ENCODE measurements at places on chromosomes 5 and 9.
A peak's percentile ranks its signal among the peaks of the same experiment; 100 is the strongest.

DNA sequence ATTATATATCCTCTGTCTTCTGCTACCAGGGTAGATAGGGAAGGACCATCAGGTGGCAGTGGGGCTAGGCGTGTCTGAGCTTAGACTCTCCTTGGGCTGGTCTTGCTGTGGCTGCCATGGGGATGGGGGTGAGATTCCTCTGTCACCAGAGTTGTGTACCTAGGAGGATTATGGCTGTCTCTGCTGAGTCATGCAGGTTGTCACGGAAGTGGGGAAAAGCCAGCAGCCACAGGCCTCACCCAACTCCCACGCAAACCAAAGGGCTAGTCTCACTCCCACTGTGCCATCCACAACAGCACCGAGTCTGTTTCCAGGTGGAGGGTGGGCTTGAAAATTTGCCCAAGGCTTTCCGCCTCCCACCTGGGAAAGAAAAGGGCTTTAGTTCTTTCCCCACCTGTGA lies 476.1 kb downstream of the CYLC2 start:
- no peak for DNase-seq

DNA sequence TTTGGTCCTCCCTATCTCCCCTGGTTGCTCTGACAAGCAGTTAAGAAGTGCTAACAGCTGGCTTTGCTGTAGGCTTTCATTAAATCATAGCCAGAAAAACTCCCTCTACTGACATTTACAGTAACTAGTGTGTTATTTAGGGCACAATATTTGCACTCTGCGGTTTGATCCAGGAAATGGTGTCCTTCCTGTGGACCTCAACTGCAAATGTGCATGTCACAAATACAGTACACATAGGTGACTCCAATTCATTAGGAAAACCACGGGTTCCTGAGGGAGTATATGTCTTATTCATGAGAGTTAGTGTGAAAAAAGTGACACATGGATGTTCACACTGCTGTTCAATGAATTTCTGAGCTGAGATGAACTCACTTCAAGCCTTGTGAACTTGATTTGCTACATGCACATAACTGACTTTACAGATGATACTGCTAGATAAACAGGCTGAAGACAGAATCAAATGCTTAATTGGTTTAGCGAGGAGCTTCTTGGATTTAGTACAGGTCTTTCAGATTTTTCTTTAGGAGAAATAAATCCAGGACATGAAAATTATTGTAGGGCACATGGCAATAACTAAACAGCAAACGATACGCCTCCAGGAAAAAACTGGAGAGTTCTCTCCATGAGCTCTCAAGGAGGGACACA lies 281.5 kb downstream of the EFNA5 start:
- no peak for DNase-seq

DNA sequence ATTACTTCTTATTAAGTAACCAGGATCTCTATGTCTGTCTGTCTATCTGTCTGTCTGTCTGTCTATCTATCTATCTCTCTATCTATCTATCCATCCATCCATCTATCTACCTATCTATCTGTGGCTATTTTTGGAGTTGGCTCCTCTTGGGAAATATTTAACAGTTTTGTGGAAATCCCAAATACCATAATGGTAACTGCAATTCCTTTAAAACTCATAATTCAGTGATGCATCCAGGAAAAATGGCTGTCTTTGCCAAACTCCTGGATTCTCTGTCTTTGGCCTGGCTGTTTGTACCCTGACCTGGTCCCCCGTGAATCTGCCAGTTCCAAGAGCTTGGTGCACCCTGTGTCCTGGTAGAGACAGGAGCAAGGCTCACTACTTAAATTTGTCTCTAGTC lies 197.0 kb downstream of the PCSK1 start:
- DNase-seq, result no peak

DNA sequence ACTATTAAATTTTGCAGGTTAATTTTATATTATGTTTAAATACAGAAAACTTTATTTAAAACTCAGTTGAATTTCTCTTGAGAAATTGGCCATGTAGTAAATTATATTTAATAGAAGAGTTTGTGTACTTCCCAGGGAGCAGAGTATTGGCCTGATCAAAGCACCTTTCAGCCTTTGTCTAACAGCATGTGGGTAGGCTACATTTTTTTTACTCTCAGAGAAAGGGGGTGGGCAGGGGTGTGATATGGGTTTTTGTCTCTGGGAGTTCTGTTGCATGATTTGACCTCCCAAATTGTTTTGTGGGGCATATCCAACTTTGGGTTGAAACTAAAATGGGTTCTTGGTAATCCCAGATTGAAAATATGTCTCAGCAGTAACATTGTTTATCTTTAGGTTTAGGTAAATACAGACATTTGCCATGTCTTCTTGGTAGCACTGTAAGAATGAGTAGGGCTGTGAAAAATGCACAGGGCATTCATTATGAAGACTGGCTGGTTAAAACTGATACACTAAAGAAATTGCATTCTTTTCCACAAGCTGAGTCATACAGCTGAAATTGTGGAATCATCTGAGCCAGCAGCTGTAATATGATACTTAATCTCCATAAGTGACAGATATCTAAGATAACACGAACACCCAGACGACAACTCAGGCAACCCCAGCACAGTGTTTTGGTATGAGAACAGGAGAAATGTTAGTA lies 75.4 kb upstream of the CDKN2B start:
- DNase-seq, result no peak

- no peak for DNase-seq
Observed at GRCh38 chr9:113310538-113310937, 7.4 kb upstream of the RNF183 start.

DNA sequence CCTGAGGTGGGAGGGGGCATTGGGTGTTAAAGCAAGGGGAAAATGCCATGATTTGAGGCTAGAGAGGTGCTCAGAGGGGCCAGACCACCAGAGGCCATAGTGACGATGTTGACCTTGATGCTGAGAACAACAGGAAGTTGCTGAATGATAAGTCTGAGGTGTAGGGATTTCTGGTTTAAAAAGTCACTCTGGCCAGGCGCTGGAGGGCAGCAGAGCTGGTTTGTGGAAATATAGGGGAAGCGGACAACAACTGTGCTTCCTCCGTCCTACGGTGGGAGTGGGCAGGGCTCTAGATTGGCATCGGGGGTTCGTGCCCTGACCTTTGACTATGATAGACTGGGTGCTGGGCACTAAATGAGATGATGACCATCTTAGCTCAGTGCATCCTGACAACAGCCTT lies 44.7 kb downstream of the STOM start:
- no peak for DNase-seq

DNA sequence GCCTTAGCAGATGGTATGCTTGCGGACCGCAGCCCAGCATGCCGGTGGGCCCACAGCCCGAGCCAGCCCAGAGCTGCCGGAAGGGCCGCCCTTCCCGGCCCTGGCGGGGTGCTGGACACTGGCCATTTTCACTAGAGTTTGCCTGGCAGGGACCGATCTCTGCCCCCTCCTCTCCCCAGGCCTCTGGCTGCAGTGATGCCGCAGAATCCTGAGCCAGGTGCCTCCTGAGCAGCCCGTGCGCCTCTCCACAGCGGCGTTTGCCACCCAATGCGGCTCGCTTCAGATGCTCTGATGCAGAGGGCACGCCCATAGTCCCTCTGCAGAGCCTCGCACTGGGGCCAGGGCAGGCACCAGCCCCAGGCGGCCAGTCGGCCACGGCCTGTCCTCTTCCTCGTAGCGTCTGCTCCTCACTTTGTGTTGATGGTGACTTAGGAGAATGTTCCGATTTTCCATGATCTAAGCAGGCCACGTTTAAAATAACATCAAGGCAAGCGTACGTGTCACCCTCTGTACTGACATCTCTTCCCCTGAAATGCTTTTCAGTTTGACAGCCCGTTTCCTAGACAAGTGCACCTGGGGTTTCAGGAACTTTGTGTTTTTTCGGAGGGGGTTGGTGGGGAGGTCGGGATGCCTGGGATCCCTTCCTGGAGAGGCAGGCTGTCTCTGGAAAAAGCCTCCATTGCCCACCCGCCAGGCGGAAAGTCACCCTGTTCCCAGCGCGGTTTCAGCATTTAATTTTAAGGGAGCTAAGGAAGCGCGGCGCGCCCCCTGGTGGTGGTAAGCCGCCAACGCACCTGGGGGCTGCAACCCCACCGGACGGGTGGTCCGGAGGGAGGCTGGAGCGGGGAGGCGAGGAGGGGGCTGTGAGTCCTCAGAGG lies 29.8 kb upstream of the HMCN2 start:
- peak; percentile 72 for DNase-seq

DNA sequence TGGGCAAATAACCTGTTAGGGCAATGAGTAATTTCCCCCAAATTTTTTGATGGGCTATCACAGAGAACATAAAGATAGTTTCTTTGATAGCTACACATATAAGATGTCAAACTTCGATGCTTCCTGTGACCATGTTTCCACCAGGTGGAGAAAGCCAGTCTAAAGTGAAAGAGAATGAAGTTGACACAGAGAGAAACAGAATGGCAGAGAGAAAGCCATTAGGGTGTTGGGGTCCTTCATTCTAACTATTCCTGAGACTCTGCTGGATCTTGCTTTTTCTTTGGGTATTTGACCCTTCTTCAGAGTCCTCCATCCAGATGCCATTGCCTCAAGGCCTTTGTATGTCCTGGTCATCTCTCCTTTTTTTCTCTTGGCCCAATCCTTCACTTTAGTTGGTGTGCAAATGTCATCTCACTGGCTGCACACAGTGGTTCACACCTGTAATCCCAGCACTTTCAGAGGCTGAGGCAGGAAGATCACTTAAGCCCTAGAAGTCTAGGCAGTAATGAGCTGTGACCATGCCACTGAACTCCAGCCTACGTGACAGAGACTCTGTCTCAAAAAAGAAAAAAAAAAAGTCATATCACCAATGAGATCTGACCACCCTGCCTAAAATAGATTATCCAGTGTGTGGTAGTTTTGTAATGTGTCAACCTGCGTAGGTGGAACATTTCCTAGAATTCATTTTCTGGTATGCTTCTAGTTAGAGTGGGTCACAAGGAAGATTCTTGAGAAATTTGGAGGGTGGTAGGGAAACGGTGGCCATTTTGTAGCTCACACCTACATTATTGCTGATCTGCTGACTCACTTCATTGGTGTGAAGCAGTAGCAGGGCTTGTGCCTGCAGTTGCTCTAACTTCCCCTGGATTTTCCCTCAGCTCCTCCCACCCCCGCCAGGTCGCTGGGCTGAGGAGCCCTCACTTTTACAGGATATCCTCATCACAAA lies 20.8 kb upstream of the KIF2A start:
- DNase-seq, result no peak

DNA sequence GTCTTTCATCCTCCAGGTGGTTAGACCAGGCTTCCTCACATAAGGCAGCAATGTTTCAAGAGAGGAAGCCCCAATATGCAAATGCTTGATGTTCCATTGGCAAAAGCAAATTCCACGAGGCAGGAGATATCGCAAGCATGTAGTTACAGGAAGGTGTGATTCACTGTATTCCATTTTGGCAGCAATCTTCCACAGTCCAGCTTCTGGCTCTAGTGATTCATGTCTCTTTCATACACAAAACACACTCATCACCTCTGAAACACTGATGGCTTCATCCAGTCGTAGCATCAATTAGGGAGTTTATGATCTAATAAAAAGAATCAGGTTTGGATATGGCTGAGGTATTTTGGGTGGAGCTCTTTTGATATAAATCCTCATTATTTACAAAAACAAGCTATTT lies 552.2 kb upstream of the RIOK2 start:
- DNase-seq, result no peak

GRCh38 chr5:65359569-65359968 lies 122.2 kb downstream of the ADAMTS6 start:
- no peak for DNase-seq

- no peak for DNase-seq
Observed at GRCh38 chr9:16276866-16277265, 593.6 kb downstream of the BNC2 start.
